Mesenteric fat pad (tissue), 1 donor: ENCODE measurements at places on chromosomes 11 and 22. TPM values are rescaled to one million over a fixed set of nuclear protein-coding genes. Genes with fewer than 3 reads are reported as not detected.
A peak's percentile ranks its signal among the peaks of the same experiment; 100 is the strongest.

DNA sequence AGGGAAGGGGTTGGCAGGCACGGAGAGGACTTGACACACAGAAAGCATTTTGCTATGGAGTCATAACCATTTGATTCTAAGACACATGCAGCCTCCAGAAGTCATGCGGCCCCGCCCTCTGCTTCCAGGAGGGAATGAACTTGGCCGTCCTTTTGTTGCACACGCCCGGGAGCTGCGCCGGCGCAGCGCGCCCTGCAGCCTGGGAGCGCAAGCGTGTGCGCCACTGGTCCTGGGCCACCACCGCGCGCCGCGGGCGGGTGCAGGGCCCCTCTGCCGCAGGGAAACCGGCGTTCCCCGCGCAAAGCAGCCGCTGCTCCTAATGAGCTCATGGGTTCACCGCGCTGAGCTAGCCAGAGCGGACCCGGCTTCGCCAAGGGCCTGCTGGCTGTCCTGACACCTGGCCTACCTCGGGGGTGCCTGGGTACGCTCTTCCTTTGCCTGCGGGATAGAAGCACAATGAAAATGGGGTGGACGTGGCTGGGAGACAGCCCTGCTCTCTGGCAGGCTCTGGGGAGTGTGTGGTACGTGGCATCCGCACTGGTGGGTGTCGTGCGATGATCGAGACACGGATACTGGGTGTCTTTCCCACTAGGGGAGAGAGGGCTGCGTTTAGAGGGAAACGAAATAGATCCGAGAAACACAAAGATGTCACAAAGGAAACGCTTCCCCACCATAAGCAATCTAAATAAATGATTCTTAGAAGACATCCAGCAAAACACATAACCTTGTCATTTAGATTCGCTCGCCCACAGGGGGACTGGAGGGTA lies 669 bp downstream of the MICAL3 start:
- peak; percentile 92 for DNase-seq

CALCB gene
- 0.29 TPM for total RNA-seq

GRCh38 chr22:46907241-46908215 lies 145.1 kb downstream of the TBC1D22A start:
- DNase-seq: peak; percentile 82

DNA sequence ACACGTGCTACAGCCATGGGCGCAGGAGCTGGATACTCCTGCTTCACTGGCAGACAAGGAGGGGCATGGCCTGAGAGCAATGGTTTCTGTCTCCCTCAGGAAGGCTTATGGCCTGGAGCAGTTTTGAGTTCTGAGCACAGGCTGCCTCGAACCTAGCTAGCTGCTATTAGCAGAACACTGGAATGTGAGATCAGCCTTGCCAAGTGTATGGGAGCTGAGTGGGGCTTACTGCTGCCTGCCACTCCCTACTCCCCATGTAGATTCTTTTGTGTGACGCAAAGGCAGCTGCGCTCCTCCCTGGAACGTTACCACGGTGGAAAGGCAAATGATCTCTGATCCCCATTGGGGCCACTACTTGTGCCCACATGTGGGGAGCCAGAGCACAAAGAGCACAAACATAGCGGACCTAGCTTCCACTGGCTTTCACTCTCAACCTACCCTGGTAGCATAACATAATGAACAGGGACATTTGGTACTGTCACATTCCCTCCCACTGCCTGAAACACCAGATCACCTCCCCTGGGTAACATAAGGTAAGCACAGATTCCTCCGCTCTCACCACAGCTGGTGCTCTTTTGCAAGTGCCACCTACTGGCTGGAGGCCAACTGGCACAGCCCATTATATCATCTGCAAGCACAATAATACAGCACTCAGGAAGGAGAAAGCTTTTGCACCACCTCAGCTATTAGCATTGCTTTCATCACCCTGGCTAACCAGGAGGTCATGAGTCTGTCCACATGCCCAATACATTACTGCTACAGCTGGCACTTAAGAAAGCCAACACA lies 84.6 kb upstream of the GUCY1A2 start:
- DNase-seq: no peak

CCDC89 gene
- 0.84 TPM for total RNA-seq

DNA sequence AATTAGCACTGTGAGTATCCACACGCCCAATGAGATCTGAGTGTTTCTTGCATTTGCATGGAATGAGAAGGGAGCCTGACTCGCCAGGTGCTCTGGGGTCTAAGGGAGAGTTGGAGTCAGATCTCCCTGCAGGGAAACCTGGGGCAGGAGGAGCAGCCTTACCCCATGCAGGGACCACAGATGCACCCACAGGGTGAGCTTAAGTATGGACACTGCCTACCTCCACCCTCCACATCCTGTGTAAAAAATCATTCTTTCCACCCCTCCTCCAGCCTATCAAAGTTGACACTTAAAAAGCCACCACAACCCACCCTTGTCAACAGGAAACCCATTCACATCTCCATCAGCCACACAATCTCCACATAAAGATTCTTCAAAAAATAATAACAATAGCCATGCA lies 67.0 kb upstream of the IGLL5 start:
- no peak for DNase-seq

DNA sequence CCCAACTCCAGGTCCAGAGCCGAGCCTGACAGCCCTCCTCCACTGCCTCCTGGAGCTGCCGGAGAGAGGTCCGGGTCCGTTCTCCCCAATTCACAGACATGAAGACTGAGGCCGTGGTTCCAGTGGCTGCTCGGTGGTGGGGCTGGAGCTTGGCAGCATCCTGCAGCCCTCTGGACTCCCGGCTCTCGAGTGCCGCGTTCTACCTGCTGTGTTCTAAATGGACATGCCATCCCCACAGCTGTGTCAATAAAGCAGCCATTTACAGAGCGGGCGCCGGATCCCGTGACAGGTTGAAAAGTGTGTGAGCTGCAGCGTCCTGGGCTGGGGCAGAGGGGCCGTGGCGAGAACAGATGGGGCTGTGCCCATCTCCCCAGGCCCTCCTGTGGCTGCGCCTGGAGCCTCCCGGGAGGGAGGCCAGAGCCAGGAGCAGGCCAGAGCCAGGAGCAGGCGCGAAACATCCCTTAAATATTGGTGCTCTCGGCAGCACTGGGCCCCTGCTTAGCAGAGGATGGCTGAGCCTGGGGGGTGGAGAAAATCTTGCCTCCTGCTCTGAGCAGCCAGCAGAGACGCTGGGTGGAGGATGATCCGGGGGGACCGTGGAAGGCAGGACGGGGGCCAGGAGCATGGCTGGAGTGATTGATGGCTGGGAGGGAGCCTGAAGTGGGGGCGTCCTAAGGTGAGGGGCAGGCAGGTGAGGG lies 46.2 kb downstream of the FLRT1 start:
- DNase-seq: no peak

DNA sequence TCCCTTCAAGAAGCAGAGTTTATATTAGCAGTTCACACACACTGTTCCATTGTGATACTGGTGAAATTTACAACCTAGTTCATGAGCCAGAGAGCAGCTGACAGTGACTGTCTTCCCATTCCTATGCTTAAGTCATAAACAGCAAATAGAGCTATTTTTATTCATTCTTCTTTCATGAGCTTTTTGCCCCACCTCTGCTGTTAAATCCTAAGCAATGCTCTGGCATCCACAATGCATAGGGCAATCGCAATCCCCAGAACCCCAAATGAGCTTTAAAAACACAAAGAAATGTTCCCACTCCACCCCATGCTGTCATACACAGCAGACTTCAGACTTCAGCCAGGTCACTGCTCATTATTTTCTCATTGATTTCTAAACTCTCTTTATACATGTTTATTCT lies 307.5 kb downstream of the ETS1 start:
- DNase-seq: no peak

DNA sequence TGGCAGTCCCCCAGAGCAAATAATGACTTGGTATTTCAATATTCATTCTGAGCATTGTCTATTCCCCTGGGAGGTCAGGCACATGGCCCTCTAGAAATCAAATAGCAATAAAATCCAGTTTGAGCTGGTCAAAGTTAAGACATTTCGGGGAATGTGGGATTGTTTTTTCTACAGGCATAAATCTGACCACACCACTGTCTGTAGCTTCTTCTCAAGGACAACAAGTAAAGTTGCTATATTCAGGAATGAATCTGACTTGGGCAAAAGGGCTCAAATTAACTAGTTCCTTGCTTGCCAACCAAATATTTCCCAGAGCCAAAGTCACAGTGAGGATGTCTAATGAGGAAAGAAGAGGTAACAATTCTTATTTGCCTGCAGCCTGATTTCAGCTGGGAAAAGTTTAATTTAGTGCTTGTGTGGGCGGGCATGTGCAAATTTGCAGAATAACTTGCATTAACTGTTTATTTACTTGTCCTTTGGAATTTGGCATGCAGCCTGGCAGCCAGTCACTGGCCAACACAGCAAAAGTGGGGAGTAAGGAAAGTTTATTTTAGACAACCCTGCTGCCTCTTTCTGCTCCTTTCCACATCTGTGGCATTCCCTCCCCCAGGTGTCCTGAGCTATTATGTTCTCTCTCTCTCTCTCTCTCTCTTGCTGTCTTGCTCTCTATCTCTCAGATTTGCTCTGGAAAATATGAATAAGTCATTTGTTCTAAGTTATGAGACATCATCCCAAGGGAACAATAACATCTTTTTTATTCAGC lies 51.2 kb upstream of the ARHGAP20 start:
- DNase-seq: no peak
